ENCODE measurements at places on chromosomes 7 and 10.

DNA sequence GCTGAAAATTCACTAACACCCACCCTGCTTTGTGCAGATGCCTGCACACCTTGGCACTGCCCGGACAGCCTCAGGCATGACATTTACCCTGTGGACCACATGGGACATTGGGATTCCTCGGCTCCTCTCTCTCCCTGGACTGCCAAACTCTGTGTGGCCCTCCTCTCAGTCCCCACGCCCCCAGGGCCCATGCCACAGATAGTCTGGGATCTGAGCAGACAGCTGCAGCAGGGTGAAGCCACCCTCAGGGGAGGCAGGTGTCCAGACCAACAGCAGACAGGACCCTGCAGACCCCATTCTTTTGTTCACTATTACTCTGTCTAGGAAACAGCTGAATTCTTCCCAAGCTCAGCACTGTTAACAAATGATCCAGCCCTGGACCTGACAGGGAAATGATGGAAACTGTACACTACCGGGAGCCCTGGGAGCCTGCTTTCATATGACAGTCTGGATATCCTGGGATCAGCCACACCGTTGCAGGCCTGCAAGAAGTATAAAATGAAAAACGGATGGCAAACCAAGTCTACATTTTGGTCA, 83.4 kb downstream of the VOPP1 start:
- DNase-seq, result no peak

DNA sequence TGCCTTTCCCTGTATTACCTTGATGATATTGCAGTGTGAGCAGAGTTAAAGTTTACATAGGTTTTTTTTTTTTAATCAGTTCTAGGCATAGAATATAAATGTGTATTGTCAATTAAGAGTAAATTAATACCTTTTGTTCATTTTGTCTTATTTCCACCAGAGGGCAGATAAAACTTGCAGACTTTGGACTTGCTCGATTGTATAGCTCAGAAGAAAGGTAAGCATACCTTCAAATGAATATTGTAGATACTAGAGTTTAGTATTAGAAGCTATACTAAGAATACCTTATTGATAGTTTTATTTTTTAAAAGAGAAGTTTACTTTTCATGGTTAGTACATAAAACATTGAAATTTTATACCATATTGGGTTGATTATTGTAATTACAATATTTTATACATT, 86.8 kb downstream of the MPLKIP start:
- DNase-seq, result no peak

- no peak for DNase-seq
These were observed 51.4 kb upstream of the SLC35B4 start for GRCh38 chr7:134367956-134368749.

DNA sequence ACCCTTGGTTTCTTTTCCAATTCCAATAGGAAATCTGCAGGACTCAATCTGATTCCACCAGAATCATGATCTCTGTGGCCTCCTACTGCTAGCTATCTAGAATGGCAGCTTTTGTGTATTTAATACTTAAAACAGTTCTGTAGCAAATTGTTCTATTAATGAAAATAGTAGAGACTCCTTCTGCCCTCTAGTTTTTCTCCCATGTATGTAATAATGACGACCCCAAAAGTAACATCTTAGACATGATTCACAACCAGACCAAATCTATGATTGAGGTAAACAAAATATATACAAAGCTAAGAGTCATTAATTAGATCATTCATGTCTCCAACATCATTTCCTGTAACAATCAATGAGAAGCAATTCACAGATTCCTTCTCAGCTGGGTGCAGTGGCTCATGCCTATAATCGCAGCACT, 259.1 kb upstream of the MKLN1 start:
- DNase-seq, result no peak

DNA sequence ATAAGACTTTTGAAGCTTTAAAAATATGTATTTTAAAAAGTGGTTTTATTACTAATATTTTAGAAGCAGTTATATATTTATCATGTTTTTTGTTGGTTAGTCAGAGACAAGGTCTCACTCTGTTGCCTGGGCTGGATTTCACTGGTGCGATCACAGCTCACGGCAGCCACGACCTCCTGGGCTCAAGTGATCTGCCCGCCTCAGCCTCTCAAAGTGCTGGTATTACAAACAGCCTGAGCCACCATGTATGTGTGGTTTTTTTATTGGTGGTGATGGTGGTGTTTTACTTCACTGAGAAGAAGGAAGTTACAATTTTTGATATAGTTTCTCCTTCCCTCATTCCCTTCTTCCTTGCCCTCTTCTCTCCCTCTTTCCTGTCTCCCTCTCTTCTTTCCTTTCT, 13.4 kb downstream of the NHLRC2 start:
- DNase-seq, result no peak

DNA sequence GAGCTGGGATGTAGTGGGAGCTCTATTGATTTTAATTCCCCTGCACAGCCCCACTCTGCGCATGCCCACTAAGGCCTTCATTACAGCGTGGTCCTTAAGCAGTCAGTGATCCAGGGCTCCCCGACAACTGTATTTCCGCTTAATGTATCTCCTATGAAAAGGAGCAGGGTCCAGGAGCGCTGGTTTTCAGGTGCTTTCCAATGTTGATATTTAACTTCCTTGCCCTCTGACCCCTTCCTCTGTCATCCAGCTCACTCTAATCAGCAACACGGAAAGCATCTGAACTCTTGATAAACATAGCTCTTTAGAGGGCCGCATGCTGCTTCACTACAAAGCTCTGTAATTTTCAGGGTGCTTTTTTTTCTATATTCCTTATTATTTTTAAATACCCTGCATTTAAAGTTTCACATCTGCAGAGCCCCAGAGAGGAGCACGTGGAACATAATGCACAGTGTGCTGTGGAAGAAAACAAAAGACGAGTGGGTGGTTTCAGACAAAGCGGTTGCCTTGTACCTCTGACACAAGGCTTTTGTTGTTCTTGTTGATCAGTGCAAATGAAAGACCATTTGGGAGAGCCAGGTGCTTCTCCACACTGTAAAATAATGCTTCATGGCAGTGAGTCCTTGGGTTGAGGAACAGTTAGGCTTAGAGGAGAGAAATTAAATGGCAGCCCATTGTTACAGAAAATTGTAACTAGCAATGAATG, 465.9 kb upstream of the CELF2 start:
- no peak for DNase-seq

GRCh38 chr7:151115121-151115835, 29.0 kb downstream of the AGAP3 start:
- peak; percentile 28 for DNase-seq

- no peak for DNase-seq
These were observed 391.1 kb downstream of the RPS24 start for GRCh38 chr10:78424723-78425122.

All from stimulated activated CD4-positive, alpha-beta T cell treated with anti-CD3 and anti-CD28 coated beads, Interleukin-12 subunit alpha, Interleukin-12 subunit beta, amount 100 ng/mL, for 24 hours (primary cell).